Activated CD4-positive, alpha-beta T cell treated with anti-CD3 and anti-CD28 coated beads, Interleukin-10, Interleukin-2, amounts not matched to agents 100 ng/mL and 50 ng/mL, durations not matched to agents 16 hours and 8 hours (primary cell): ENCODE measurements at places on chromosomes 12 and 14.

- no peak for DNase-seq
Observed at GRCh38 chr14:92601757-92602417, 88.3 kb downstream of the RIN3 start.

DNA sequence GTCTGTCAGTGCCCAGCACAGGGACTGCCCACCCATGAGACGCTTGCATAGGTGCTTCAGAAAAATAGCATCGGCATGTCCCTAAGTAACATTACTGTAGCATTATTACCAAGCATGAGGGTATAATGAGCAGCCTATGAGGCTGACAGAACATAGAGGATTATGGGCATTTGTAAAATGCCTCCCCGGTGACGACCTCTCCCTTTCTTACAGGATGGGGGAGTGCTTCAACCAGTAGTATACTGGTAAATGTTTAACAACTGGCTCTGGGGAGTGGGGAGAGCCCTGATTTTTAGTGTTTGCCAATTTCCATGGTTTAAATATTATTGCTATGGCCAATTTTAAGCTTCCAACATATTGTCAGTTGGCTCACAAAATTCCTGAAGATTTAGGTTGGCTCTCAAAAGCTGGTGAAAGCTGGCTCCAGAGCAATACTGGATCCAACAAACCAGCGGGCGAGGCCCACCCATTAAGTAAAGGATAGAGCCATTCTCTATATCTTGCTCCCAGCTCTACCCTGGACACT lies 104.5 kb downstream of the ETNK1 start:
- no peak for DNase-seq

DNA sequence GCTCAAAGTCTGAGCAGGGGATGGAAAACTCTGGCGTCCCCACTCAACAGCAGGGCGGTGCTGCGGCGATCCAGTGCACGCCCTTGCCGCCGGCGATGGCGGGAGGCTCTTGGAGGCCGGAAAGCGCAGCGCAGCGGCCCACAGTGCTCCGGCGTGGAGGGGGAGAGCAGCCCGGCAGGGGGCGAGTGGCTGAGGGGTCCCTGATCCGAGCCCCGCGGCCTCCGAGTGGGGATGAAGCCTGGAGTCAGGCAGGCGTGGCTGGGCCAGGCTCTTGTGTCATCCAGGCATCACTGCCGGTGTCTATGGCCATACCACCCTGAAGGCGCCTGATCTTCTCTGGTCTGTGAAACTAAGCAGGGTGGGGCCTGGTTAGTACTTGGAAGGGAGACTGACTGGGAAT lies 183.1 kb downstream of the ALG10 start:
- DNase-seq = no peak

- no peak for DNase-seq
Observed at GRCh38 chr12:2118481-2119255, 65.9 kb downstream of the CACNA1C start.

GRCh38 chr12:2009623-2010022 lies 5.4 kb upstream of the DCP1B start:
- DNase-seq = no peak

- no peak for DNase-seq
Observed at GRCh38 chr12:107702106-107702505, 16.5 kb downstream of the PWP1 start.

- no peak for DNase-seq
Observed at GRCh38 chr14:40164083-40164482, 731.9 kb upstream of the FBXO33 start.

DNA sequence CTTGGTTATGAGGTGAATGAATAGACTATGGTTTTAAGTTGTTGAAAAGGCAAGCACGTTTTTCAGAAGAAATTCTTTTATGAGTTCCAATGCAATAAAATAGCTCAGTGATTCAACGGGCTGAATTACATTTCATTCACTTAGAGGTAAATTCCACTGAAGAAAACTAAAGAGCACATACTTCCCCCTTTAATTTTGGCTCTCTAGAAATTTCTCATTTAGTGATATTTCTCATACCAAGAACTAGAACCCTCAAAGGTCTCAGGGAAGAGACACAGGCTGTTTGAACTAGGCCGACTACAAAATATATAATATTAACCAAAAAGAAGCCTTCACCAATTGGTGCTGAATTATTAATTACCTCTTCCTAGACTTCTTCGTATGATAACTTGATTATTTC lies 68.6 kb downstream of the TAOK3 start:
- peak; percentile 13 for DNase-seq

- no peak for DNase-seq
Observed at GRCh38 chr12:38907201-38907923, 2.0 kb upstream of the CPNE8 start.

DNA sequence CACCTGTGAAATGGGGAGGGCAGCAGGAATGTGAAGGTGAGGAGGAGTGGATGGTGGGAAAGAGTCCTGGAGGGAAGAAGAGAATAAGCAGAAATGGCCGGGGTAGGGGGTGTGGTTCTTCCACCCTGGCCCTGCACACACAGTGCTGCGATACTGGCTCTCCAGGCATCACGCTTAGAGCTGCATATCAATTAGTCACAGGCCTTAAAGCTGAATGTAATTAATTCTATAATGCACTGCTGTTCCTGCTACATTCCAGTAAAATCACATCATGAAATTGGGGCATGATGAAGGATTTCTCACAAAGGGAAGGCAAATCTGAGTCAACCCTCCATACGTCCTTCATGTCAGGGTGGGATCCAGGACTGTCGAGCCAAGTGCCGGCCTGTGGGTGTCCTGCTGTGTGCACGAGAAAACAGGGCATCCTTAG lies 566.1 kb downstream of the BCL11B start:
- DNase-seq = no peak

DNA sequence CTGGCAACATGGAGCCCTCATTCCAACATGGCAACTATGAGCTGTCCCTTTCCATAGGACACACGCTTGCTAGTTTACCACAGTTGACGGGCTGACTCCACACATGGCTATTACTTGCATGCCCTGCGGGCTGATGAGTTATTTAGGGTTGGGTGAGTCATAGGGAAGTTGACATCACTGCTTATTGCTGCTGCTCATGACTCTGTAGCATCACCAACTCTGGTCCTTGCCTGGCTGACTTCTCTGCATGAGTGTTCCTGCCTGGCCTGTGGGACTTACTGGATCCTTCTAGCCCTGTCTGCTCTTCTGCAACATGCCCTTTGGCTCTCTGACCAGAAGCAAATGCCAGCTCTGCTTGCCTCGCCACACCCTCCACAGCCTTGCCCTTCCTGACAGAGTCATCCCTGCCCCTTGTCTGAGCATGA lies 199.5 kb downstream of the ANO6 start:
- peak; percentile 88 for DNase-seq

DNA sequence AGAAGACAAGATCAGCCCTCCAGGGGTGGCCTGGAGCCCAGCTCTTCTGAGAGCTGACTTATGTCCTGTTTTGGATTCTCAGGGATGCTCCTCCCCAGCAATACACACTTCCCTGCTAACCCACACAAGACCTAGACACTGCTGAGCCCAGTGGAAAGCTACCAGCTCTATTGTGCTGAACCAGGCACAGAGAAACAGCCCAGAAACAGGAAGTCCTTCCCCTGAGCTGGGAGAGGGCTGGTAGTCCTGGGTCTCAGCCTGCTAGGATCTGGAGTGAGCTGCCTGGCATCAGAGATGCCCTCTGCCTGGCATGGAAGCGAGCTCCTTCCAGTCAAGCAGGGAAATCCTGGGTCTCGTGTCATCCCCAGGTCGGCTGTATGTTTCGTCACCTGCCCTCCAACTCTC lies 1.2 kb upstream of the LAG3 start:
- DNase-seq = no peak

GRCh38 chr12:101719566-101719965 lies 19.7 kb downstream of the SYCP3 start:
- DNase-seq = no peak

DNA sequence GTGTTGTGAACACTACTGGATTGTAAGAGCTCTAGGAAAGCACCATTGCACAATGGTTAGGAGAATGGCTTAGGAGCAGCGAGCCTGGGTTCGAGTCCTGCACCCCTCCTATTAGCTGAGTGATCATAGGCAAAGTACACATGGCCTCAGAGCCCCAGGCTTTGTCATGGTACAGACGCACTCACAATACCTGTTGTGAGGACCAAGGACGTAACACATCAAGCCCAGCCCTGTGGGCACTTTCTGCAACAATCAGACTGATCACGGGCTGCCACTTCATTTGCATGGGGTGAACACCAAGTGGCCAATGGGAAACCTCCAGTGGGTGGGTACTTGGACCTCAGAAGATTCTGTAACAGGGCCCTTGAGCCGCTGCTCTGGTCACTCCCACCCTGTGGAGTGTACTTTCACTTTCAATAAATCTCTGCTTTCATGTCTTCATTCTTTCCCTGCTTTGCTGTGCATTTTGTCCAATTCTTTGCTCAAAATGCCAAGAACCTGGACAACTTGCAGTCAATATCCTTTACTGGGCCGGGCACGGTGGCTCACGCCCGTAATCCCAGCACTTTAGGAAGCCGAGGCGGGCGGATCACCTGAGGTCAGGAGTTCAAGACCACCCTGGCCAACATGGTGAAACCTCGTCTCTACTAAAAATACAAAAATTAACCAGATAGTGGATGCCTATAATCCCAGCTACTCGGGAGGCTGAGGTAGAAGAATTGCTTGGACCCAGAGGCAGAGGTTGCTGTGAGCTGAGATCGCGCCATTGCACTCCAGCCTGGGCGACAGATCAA lies 28.2 kb downstream of the GLRX5 start:
- DNase-seq = no peak

DNA sequence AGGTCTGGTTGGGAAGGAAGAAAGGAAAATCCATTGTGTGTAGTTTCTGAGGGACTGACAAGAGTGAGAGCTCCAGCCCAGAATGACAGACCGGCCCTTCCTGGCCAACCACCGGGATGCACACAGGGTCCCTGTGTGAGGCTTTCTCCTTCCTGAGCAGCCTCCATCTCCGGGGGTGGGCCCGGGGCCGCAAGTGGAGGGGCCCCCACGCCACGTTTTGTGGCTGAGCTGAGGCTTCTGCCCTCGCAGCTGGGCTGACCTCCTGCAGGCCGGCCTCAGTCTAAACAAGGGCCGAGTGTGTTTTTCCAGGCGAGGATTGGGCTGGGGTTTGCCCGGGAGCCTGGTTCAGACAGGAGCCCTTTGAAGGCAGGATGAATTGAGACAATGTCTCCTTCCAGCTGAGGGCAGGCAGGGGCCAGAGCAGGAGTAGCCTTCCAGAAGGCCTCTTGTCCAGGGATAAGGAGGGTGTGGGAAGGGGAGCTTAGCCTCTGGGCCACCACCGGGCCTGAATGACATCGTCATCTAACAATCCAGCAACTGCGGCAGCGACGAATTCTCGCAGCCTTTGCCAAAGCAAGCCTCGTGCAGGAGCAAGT lies 96.5 kb upstream of the NCOR2 start:
- no peak for DNase-seq

GRCh38 chr12:52232674-52233461 lies at the start of gene KRT7:
KRT7 (plus strand) TSS chr12:52233243; CDS start chr12:52233297, 54 bp downstream.
- no peak for DNase-seq

GRCh38 chr12:2264651-2265232 lies 212.0 kb downstream of the CACNA1C start:
- no peak for DNase-seq

GRCh38 chr14:71709987-71710386 lies 222.2 kb upstream of the RGS6 start:
- no peak for DNase-seq

- no peak for DNase-seq
Observed at GRCh38 chr12:117447665-117448366, 86.4 kb upstream of the NOS1 start.

DNA sequence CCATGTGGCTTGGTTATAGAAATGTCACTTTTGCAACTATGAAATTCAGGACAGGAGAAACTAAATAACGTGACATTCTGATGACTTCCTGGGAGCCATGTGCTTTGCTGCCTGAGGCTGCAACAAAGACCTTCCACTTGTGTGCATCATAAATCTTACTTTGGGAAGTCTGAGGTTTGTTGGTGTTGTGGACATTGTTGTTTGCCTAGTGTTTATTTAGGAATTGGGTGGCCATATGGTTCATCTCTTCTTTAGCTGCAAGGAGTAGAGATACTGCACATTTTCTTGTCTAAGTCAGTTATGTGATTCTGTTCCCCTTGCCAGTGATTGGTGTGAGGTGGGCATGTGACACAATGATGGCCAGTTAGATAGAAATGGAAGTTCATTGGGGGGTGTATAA lies 167.3 kb upstream of the SSTR1 start:
- no peak for DNase-seq

GRCh38 chr12:82971584-82971983 lies 284.9 kb downstream of the TMTC2 start:
- DNase-seq = no peak

DNA sequence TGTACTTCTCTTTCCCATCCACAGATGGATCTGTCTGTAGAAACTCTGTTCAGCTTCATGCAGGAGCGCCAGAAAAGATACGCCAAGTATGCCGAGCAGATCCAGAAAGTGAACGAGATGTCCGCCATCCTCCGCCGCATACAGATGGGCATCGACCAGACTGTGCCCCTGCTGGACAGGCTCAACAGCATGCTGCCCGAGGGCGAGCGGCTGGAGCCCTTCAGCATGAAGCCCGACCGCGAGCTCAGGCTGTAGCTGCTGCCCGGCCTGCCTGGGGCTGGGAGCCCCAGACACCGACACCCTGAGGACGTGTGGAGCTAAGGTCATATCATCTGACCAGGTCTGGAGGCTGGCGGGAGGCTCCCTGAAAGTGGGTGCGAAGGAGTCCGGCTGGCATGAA lies 97.1 kb downstream of the DUSP16 start:
- no peak for DNase-seq

- DNase-seq = no peak
Observed at GRCh38 chr12:3835914-3836313, 37.3 kb downstream of the PARP11 start.

DNA sequence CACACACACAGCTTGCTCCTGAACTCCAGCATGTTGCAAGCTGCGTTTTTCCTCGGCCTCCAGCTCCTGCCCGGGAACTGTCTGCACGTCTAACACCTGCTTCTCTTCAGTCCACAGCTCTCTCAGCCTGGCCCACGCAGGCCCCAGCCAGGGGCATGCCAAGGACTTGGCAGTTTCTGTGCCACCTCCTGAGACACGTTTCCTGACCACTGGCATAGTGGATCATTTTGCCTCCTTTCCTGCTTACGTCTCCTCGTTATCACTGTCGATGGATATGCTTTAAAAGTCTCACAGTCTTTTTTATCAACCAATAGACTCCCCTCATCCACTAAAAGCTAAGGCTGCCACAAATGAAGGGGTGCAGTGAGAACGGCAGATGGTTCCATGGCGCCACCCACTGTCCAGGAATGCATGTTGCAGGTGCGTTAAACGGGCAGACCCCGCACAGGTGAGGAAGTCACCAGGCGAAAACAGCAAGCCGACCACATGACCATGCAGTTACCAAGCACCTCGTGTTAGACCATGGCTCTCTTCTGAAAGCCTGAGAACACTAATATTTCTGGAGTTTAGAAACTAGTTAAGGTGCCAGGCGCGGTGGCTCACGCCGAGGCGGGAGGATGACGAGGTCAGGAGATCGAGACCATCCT lies 14.7 kb upstream of the TEAD4 start:
- DNase-seq = peak; percentile 52

GRCh38 chr14:73744175-73744867 lies 30.1 kb upstream of the PNMA1 start:
- no peak for DNase-seq

GRCh38 chr12:64261813-64262212 lies 39.7 kb upstream of the KICS2 start:
- DNase-seq = no peak
